ENCODE measurements at places on chromosomes 5 and 9. TPM values are rescaled to one million over a fixed set of nuclear protein-coding genes. Genes with fewer than 3 reads are reported as not detected.

DNA sequence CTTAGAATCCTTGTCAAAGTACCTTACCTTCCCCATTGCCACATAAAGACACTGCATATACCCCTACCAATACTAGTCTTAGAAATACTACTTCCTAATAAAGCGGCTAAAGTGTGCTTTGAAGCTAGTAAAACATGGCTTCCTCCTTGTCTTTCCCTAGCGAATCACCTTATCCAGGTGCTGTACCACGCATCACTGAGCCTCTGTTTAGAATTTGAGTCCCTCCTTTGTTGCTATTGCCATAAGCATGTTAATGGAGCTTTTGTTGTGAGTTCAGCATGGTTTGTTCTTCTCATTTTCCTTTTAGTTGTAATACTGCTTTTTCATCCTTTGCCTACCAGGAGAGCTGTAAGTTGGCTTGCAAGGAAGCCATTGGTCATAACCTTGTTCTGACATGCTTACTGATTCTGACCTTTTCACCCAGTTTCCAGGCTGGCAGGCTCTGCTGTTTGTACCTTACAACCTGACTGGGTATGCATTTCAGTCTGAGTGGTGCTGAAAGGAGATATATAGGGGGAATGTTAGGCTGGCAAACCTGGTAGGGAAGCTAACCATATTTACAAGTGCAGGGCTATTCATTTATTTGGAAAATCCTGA, 49.8 kb downstream of the LMNB1 start:
- no peak for DNase-seq

DNA sequence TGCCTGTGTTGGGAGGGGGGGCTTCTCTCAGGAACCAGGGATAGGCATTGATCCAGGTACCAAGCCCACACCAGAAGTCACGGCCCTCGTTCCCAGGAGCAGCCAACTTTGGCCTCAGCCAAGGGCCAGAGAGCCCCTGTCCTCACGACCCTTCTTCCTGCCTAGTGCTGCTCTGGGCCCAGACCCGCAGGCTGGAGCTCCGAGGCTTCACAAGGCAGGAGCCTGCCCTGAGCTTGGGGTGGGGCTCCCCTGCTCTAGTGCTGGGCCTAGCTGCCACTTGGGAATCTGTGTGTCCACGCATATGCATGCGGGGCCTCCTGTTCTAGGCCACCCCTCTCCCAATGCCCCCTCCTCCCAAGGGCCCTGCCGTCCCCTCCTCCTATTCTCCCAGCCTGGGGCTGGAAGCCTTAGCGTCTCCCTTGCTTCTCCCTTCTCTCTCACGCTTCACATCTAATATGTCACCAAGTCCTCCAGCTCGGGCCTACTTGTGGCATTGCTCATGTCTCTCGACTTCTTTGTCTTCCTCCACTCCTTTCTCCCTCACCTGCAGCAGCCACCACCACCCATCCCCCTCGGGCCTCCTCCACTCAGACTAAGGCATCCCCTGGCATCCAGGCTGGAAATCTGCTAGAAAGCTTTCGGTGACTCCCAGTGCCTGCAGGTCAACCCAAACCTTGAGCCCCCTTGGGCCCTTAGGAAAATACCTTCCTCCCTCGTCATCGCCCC, 3.4 kb downstream of the UNC5A start:
- no peak for DNase-seq

- no peak for DNase-seq
Observed at GRCh38 chr9:76537150-76537646, 78.2 kb downstream of the GCNT1 start.

- no peak for DNase-seq
Observed at GRCh38 chr5:100818340-100818739, 84.7 kb downstream of the ST8SIA4 start.

DNA sequence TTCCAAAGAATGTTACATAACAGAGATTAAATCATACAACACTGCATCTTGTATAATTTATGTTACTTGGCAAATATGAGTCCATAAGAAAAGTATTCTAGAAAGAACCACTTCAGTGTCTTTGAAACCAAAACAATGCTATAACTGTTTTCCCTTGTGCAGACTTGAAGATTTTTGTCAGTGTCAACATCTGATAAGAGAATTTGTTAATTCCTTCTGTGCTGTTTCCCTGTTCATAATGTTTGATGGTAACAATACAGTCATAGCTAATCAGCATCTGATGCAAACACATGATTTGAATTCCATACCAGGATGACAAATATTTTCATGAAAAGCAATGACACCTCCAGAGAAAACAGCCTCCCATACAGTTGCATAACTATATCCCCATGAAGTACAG, 306.8 kb downstream of the SEMA5A start:
- no peak for DNase-seq

- no peak for DNase-seq
Observed at GRCh38 chr9:137222190-137223077, at the start of gene RNF208. Gene RNF208, minus strand, starts transcription at chr9:137222240. Its CDS starts 1,028 bp downstream, at chr9:137221212.

GRCh38 chr9:105435453-105435852, 12.4 kb upstream of the FSD1L start:
- DNase-seq, result no peak

FBXW11 gene
- 53.2 TPM for polyA plus RNA-seq

- no peak for DNase-seq
Observed at GRCh38 chr9:135037521-135038250, 49.8 kb upstream of the OLFM1 start.

PCDHA6 gene
- 0.26 TPM for polyA plus RNA-seq

ASS1 gene
- polyA plus RNA-seq, result 115 TPM

DNA sequence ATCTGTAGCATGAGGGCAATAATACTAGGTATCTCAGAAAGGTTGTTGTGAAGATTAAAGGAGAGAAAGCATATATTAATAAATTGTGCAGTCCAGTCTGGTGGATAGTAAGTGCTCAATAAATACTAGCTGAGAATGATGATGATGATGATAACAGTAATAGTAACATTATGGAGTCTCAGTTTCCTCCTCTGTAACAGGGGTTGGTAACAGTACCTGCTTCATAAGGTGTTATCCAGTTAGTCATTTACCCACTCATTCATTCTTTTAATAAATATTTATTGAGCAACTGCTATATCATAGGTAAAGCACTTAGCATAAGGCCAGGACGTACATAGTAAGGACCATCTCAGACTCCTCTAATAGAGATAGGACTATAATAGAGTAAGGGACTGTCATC, 7.6 kb downstream of the SLC6A7 start:
- DNase-seq, result no peak

DNA sequence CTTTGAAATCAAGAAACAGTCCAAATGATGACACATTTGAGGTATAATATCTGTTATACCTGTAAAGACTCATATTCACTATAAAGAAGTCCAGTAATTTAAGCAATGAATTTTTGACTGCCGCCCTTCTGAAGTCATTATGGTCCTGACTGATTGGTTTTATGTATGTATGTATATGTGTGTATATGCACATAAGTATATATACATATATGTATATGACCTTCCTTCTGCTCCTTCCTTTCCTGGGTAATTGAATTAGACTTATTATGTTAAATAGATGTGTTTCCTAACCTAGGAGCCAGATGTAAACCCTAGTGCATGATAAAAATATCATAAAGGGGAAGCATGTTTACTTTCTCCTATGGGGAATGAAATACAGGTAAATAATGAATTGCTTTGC, 343.1 kb upstream of the BRINP1 start:
- DNase-seq, result no peak

DNA sequence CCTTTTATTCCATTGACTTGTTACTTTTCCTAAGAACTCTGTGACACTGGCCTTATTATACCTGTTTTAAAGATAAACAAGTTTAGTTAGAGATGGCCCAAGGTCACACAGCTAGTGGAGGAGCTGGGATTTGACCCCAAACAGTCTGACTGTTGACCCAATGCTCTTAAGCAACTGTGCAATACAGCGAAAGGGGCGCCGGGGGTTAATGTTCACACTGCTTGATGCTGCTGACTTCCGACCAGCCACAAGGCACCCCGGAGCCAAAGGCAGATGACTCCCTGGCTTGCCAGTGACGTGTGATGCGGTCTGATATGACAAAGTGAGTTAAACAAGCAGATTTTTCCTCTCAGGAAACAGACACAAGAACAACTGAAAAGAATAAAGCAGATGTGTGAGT, 23.9 kb downstream of the PIK3R1 start:
- no peak for DNase-seq

Measured in left renal pelvis (tissue), 4 donors.